ENCODE measurements at places on chromosomes 1 and 21.

DNA sequence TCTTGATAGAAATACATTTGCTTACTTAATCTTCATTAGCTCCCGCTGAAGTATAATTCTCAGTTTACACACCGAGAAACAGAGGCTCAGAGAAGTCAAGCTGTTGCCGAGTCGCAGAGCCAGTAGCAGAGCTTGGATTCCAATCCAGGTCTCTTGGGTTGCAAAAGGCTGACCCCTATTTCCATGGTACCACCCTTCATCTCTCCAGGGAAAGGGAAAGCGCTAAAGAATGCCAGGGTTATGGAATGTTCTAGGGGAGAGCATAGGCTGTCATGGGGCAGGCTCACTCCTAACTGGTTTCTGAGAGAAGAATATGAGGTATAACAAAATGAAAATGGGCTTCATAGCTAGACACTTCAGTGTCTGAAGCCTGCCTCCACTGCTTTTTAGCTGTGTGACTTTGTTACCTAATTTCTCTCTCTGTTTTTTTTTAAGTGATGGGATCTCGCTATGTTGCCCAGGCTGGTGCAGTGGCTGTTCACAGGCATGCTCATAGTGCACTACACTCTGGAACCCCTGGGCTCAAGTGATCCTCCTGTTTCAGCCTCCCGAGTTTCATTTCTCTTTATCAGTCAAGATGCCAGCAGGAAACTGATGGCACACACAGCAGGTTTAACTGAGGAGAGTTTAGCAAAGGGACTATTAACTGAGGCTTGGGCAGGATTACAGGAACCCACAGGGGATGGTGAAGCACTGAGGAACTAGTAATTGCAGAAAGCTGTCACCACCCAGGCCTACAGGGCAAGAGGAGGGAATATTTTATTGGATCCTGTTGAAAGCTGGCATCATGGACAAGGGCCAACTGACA is 25.5 kb upstream of the ATF3 start:
- DNase-seq: no peak

- DNase-seq: no peak
Observed at GRCh38 chr1:107842241-107842640, 122.7 kb downstream of the VAV3 start.

DNA sequence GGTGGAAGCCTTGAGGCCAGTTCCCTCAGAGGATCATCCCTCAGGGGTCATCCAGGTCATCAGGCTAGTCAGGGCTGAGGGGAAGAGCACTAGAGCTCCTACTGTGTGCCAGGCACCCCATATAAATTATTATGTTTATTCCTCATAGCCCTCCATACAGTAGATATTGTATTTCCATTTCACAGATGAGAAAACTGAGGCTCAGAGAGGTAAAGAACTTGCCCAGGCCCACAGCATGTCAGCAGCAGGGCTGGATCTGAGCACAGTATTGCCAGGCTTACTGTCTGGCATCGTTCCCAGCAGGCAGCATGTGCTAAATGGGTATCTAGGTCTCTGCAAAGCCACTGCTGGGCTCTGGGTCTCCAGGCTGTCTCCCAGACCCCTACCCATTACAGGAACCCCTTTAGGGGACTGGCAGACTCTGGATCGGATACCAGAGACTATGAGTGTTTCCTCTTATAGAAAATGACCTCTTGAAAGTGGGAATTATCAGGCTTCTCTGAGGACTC is 153.3 kb downstream of the PTPRU start:
- no peak for DNase-seq

GRCh38 chr1:203252678-203253077 is 23.2 kb upstream of the CHIT1 start:
- no peak for DNase-seq

- DNase-seq: no peak
Observed at GRCh38 chr1:212302745-212303383, 17.7 kb downstream of the PPP2R5A start.

All from stimulated activated CD8-positive, alpha-beta memory T cell treated with anti-CD3 and anti-CD28 coated beads, Interleukin-15, amount 100 ng/mL, for 1 hour (primary cell).